Uterus (tissue), 4 donors: ENCODE measurements at places on chromosomes 12 and 14.
A peak's percentile ranks its signal among the peaks of the same experiment; 100 is the strongest.

DNA sequence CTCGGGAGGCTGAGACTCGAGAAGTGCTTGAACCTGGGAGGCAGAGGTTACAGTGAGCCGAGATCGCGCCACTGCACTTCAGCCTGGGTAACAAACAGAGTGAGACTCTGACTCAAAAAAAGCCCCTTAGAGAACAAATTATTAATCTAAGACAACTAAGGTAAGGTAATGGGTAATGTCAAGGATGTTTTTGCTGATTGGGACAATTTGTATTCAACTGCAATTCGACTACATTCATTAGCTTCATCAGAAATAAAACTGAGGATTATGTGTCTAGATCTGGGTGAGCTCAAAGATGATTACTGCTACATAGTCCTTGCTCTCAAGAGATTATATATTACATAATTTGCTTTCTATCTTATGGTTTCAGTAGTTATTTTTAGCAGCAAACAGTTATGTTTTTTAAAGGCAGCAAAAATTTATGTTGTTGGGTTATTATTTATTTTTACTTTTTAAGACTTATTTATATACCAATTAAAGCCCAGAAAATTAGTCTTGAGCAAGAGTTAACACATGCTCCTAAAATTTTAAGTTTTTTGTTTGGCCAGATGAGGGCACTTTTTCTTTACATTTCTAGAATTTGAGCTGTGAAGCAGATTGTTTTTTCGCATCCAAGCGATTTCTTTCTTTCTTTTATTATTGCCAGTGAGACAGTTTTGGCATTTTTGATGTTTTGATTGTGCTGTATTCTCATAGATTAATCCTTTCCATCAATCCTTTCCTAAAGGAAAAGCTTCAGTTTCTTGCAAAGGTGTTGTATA is 52.3 kb downstream of the PLEKHA5 start:
- no peak for DNase-seq

- DNase-seq: no peak
Observed at GRCh38 chr14:102275866-102276265, 29.1 kb downstream of the MOK start.

DNA sequence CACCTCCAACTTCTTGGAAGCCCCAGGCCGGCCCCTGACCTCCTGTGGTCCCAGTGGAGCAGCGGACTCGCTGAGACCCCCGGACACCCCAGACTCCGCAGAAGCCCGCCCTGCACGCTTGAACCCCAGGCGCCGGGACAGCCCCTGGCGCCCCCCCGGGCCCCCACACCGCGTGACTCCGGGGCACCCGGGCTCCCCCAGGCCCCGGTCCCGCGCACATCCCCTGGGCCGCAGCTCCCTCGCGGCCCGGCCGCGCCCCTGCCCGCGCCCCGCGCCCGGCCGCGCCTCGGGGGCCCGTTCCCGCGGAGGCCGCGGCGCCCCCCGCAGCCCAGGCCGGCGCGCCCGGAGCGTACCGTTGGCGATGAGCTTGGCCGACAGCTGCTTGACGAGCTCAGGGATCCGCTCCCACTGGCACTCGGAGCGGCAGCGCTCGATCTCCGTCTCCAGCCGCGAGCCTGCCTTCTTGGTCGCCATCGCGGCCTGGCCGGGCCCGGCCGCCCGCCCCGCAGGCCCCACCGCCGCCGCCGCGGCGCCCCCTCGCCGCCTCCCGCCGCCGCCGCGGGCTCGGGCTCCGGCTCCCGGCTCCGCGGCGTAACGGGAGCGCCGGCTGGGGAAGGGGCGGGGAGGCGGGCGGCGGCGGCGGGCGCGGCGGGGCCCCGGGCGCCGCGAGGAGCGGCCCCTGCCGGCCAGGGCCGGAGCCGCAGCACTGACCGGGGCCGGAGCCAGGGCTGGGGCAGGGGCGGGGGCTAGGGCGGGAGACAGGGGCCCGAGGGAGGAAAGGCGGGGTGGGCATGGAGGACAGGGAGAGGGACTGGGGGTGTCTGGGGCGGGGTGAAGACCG is at the start of gene TTC7B:
Gene TTC7B (minus strand): TSS at position 609 of the 841 bp plus-strand sequence. CDS start 135 bp downstream, at position 474.
- DNase-seq: peak; percentile 44

- DNase-seq: no peak
Observed at GRCh38 chr12:92726850-92727249, 24.1 kb downstream of the PLEKHG7 start.

DNA sequence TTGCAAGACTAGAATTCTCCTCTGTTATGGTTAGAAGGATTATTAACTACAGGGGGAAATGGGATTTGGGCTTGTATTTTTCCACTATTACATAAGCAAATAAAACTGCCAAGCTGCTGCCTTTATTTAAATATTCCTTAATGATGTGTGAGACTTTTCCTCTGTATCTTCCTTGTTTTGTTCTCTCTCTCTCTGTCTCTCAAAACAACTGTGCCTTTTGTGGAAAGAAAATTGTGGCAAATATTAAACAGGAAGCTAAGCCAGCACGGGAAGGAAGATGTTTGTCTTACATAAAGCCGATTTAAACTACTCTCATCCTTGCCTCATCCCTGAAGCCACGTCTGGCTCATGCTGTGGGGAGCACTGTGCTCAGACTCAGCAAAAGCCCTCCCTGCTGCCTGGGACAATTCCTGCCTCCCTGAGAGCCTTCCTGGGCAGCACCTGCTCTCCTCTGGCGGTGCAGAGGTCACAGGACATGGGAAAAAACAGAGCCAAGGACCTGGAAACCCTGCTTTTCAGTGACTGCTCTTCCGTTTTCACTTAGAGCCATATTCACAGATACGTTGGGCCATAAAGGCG is 237.2 kb downstream of the SLC15A4 start:
- no peak for DNase-seq

DNA sequence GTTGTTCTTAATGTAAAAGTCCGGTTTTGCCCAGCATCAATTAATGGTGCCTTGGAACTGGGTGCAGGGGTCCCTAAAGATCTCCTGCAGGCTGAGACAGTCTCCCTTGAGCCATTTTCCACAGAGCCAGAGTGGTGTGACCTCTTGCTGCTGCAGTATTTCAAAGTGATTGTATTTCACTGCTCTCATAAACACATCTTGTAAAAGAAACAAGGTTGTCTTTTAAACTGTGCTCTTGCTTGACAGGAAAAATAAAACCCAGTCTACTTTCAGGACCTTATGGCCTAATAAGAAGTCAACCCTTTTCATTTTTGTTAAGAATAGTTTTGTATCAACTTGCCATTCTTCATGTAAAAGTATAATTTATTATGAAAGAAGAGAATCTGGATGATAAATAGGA is 44.7 kb downstream of the TMEM117 start:
- DNase-seq: no peak

GRCh38 chr14:94161981-94162380 is 12.1 kb upstream of the PPP4R4 start:
- DNase-seq: no peak

DNA sequence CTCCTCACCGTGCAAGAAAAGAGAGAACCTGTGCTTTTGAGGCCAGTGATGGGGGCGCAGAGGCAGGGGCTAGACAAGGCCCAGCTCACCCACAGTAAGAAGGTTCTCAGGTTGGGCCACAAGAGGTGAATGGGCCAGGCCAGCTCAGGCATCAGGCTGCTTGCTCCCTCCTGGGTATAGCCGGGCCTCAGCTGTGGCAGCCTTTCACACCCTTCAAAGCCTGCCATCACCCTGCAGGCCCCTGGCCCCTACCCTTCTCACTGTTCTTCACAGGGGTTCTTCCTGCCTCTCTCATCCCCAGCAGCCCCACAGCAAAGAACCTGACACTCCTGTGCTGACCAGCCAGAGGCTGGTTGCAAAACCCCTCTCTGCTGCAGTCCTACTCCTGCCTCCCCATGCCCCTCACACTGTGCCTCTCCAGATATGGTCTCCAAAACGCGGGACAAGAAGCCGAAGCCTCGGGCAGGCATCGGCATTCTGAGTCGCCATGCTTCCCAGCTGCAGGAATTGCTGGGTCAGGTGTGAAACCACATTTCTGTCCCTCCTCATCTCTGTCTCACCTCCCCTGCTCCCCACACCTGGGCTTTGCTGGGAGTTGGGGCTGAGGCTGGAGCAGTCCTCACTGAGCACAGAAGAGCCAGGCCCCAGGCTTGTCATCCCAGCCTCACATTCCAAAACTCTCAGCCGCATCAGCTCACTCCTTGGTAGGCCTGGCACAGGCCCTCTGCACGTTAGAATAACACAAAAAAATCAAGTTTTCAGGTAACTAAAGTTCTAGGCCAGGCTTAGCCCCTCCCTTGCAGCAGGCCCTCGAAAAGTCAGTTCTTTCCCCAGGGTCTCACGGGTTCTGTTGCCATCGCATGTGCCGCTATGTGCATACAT is 6.9 kb upstream of the FAIM2 start:
- DNase-seq: no peak

GRCh38 chr14:81767266-81767995 is 233.8 kb upstream of the SEL1L start:
- no peak for DNase-seq

DNA sequence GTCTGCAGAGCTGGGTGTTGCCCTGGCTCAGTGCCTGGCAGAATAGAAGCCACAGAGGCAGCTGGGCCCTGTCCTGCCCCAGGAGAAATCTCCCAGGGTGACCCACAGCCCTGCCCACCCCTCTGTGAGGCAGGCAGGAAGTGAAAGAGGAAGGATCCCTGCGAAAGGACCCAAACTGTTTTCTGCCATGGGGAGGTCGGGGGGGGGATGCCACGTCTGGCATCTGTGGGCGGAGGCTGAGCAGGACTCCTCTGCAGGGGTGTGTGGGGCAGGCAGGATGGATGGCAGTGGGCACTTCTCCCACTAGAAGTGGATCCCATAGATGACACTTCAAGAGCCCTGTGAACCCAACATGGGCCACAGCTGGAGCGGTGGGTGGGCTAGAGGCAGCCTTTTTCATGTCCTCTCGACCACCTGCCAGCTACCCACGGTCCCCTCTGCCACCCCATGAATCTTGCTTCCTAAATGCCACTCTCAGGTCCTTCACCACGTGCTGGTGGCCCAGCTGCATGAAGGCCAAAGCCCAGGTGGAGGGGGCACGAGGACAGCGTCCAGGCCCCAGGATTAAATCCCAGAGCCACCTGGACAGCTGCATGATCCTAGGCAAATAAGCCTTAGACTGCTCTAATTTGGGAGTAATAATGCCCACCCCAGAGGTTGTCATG is 3.6 kb downstream of the PAPLN start:
- DNase-seq: peak; percentile 18

DNA sequence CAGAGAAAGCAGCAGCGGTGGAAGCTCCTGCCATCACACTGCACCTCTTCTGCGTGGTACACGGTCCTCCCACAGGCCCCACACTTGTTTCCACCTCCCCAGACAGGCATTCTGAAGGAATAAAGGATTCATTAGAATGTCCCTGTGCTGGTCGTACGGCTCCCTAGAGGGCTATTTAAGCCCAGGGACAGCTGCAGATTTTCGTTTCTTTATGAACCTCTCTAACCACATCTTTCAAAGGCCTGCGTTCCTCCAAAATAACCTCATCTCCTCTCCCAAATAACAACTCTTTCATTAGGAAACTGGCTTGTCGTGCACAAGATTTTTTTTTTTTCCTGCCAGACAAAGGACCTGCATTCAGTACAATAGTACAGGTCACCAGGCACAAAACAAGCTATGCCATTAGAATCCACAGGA is 12.7 kb downstream of the CSRP2 start:
- no peak for DNase-seq

GRCh38 chr12:74490390-74491064 is 47.1 kb upstream of the ATXN7L3B start:
- no peak for DNase-seq

GRCh38 chr12:110338754-110339153 is 57.7 kb downstream of the ATP2A2 start:
- DNase-seq: no peak

- no peak for DNase-seq
Observed at GRCh38 chr14:96086032-96086431, 46.9 kb downstream of the C14orf132 start.

- DNase-seq: no peak
Observed at GRCh38 chr14:95395098-95395737, 75.5 kb upstream of the CLMN start.

- DNase-seq: peak; percentile 26
Observed at GRCh38 chr12:32365473-32366064, 33.8 kb upstream of the FGD4 start.

DNA sequence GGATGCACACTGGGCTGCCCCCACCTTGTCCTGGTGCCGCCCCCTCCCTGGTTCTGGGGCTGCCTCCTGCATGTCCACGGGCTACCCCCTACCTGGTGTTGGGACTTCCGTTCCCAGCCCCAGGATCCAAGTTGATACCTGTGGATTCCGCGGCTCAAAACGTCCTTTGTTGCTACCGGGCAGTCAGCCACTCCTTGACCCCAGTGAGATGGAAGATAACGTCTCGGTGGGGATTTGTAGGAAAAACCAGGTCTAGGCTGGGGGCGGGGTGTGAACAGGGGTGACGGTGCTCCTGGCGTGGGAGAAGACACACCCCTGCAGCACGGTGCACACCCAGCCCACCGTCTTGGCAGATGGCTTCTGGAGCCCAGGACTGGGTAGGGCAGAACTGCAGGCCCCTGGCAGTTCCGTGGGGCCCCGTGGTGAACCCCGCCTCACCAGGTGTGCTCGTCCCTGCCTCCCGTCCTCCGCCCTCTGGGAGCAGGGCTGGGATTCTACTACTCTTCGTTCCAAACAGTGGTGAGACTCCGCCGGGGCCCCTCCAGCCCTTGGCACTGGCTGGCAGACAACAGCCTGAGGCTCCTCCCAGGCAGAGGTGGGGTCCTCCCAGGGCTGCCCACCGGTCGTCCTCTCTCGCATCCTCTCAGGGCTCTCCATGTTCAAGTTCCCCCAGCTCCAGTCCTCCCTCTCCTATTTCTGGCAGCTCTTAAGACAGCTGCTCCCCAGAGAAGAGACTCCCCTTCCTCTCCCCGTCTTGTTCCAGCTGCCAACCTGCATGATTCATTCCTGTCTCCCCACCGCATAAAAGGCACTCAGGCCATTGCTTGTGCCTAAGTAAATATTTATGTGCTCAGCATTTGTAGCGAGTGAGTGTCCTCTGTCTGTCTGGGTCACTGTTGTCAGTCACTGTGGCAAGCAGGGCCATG is 75.5 kb downstream of the FBXL14 start:
- no peak for DNase-seq

- DNase-seq: no peak
Observed at GRCh38 chr12:117377758-117378157, 16.3 kb upstream of the NOS1 start.

DNA sequence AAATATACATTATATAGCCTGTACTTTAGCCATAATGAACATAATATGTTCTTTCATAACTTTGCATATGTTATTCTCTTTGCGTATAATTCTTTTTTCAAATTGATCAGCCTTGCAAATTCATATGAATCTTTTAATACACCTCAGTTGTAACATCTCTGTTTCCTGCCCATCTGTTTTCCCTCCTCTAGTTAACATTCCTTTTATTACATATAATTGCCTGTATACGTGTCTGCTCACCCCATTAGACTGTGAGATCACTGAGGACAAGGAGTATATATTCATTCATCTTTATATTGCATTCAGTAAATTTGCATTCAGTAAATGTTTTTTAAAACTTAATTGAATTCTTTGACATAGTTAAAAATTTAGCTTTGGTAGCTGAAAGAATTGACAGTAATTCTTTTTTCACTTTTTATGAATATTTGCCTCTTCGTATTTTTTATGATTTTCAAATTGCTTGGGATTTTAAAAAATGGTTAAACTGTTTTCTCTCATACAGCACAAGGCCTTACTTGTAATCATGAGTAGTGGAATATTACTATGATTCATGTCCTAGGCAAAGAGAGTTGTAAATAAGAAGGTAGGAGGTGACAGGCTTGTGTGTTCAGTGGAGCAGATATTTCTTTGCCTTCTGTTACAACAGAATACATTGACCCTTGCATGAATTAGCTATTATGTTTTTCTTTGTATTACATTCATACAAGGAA is 32.8 kb upstream of the KLHL42 start:
- DNase-seq: no peak

- no peak for DNase-seq
Observed at GRCh38 chr12:69556383-69556782, 28.9 kb upstream of the CCT2 start.
